AG09309 (cell line): ENCODE measurements at places on chromosomes 16 and 17.
A peak's percentile ranks its signal among the peaks of the same experiment; 100 is the strongest.

- DNase-seq, result no peak
These were observed 22.8 kb downstream of the TMEM204 start for GRCh38 chr16:1556254-1556653.

DNA sequence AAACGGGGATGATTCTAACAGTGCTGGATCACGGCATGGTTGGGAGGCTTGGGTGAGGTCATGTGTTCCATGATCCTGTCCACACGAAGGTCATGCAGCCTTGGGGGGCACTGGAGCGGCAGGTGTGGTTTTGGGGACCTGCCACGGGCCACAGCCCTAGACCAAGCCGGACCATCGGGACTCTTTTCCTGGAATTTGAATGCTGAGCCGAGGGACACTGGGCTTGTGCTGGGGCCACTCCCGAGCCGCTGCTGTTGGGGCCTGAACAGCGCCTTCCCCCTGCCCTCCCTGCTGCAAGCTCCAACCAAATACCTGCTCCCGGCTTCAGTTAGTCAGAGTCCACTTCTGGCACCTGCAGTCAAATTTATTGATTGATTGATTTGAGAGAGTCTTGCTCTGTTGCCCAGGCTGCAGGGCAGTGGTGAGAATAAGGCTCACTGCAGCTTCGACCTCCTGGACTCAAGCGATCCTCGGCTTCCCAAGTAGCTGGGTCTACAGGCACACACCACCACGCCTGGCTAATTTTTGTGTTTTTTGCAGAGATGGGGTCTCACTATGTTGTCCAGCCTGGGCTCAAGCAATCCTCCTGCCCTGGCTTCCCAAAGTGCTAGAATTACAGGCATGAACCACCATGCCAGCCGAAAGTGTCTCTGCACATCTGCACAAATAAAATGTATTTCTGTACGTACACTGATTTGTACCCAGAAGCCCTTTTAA lies 37.2 kb upstream of the SLC38A10 start:
- DNase-seq, result no peak

GRCh38 chr17:78451753-78452152 lies 73.3 kb downstream of the PGS1 start:
- no peak for DNase-seq

DNA sequence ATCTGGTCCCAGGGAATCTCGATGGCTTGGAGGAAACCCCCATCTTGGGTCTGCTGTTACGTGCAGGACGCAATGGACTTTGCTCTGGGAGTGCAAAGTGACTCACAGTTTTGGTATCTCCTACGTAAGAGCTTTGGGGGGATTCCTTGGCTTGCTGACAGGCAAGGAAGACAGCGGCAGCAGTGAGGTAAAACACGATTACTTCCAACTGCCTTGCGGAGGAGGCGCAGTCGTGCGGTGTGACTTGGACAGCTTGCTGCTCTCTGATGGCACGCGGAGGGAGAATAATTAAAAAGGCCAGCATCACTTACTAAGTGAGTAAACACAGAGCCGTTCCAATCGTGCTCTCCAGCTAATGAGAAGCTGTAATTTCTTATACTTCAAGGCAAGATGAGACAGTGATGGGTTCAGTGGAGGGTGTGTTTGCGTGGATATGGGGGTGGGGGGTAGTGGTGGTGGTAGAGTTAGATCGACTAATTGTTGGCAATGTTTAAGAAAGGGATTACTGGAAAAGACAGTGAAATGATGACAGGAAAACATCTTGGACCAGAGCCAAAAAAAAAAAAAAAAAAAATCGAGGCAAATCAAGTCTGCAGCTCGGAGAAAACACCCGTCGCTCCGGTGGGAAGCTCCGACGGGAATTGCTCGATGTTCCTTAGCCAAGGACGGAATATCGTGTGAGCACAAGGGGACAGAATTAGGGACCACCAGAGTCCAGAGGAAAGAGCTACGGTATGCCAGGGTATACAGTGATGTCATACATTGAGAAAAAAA lies 184.8 kb upstream of the ZFHX3 start:
- DNase-seq, result peak; percentile 74

GRCh38 chr16:67758966-67759365 lies 39.9 kb upstream of the GFOD2 start:
- DNase-seq, result no peak

DNA sequence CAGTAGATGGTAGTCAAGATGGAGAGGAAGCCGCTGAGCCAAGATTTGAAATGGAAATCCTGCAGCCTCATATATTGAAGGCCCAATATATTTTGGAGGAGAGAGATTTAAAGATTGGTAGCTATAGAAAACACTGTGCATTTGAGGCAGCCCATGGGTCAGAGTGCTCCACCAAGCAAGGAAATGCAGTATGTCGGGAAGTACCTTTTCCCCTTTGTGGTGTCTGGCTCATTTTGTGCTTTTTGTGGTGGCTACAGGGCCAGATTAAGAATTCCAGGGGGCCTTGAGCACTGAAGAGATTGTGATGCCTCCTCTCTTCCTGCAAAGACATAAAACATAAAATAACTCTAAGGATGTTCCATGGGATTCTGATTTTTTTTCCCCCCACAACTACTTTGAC lies 39.6 kb downstream of the CDRT15 start:
- no peak for DNase-seq

DNA sequence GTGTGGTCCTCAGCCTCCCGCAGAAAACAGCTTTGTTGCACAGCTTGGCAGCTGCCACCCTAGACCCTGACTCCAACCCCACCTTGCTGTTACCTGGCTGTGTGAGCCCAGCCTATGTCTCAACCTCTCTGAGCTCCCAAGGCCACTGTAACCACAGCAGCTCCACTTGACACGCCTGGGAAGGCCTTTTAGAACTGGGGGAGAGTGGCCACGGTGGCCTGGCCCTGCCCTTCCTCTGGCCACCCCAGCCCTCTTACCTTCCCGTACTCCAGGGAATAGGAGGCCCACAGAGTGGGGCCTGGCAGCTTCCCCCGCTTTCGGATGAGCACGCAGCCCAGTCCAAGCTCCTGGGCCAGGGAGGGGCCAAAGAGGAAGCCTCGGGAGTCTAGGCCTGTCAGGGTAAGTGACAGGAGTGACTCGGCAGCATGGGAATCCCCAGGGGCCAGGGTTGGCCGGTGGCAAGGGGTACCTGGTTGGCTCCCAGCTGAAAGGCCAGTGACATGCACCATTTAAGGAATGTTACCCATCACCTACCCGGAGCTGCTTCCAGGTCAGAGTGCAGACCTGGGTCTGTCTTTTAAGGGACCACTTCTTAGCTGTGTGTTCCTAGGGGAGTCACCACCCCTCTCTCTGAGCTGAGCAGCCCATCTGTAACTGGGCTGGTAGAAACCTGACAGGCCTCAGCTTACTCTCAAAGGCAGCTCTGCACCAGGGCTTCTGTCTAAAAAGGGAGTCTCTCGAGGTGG lies 1.4 kb downstream of the APRT start:
- DNase-seq, result no peak

DNA sequence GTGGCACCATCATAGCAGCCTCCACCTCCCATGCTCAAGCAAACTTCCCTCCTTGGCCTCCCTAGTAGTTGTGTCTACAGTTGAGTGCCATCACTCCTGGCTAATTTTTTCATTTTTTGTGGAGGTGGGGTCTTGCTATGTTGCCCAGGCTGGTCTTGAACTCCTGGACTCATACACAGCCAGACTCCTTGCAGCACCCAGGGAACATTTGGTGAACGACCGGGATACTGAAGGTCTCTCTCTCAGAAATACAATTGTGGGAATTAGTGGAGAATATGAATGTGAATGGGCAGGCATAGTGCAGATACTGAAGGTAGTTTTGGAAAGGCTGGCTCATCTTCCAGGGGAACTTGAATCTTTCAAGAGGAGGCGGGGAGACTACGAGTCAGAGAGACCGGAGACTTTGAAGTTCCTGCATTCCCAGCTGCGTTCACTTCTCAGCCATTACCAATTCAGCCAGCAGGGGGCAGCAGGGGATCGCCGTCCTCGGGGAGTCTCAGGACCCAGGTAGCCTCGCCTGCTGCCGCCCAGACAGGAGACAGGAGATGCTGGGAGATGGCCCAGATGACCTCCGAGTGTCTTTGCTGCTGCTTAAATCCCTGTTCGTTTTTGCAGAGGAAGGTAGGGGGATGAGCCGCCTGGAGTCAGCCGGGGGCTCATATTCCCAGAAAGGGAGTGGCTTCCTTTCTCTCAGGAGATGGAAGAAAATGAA lies 68.6 kb downstream of the HAPSTR1 start:
- DNase-seq, result no peak

GRCh38 chr17:7993972-7994589 lies 8.3 kb upstream of the GUCY2D start:
- DNase-seq, result no peak

GRCh38 chr16:2152695-2153506 lies 2.7 kb upstream of the TRAF7 start:
- DNase-seq, result no peak

- DNase-seq, result no peak
These were observed 1.7 kb upstream of the HOXB9 start for GRCh38 chr17:48627623-48628521.

DNA sequence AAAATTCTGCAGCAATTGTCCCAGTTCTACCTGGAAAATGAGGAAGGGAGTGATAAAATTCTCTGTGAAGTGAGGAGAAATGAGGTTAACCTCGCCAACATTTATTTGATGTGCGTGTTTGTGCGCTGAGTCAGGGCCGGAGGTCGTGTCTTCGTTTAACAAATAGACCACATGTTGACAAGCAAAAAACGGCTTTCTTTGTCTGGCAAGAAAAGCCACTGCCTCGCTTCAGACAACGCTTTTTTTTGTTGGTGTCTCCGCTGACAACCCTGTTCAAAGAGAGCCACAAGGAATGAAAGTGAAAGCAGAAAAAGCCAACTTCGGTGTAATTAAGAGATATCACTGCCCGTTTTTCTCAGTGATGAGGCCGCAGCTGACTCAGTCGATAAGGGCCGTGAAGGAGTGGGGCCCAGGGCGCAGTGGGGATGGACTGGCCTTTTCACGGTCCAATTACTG lies 510.6 kb downstream of the CDH13 start:
- DNase-seq, result peak; percentile 47

- no peak for DNase-seq
These were observed 310.9 kb downstream of the HAPSTR1 start for GRCh38 chr16:9402293-9402860.

GRCh38 chr16:85296859-85297660 lies 184.8 kb upstream of the CIBAR2 start:
- DNase-seq, result no peak

DNA sequence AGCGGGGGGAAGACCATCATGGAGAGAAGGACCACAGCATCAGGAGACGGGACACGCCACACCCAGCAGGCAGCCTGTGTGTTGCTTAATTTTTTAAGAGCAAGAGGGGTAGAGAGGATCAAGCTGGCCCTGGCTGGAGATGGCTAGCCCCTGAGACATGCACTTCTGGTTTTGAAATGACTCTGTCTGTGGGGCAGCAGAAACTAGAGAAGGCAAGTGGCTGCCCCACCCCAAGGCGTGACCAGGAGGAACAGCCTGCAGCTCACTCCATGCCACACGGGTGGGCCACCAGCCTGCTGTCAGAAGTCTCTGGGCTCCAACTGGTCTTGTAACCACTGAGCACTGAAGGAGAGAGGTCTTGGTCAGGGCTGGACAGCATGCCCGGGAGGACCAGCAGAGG lies 75.5 kb downstream of the SOCS1 start:
- no peak for DNase-seq

DNA sequence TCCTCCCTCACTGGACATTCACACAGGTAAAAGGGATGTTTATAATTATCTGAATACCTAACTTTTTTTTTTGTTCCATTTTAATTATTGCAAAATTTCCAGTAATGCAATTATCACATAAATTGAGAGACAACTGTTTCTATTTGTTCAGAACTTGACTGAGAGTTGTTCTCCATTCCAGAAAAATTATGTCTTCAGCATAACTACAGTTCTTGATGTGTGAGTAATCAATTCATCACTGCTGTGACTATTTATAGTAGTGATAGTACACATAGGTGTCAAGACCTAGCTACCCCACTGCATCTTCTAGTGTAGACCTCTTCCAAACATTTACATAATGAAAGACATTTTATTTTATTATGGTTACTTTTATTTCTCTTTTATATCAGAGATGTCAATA lies 5.8 kb upstream of the TNRC6A start:
- no peak for DNase-seq

GRCh38 chr17:50272711-50273653 lies 1.3 kb upstream of the TMEM92 start:
- DNase-seq, result no peak

- DNase-seq, result no peak
These were observed 33.8 kb downstream of the ESRP2 start for GRCh38 chr16:68202091-68202519.

- no peak for DNase-seq
These were observed 81.7 kb downstream of the ZDHHC7 start for GRCh38 chr16:84929421-84930297.

GRCh38 chr16:78396673-78397072 lies 297.2 kb downstream of the WWOX start:
- no peak for DNase-seq

DNA sequence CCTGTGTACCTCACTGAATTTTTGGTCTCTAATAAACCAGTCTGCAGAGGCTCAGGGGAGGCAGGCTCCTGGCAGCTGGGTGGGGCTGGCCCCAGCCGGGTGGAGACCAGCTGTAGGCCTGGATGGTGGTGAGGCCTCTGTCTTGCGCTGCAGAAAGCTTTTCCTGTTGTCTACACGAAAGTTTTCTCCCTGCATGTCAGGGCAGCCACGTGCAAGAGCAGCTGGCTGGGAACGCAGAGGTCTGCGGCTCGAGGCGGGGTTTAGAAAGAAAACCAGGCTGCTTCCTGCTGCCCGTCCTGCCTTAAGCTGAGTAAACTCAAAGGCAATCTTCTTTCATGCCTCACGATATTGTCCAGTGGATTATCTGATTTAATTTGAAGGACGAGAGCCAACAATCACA lies 2.4 kb downstream of the SERPINF1 start:
- peak; percentile 76 for DNase-seq

GRCh38 chr17:39139161-39139511 lies 12.3 kb downstream of the PLXDC1 start:
- DNase-seq, result peak; percentile 70

GRCh38 chr16:86101897-86102157 lies 202.9 kb downstream of the IRF8 start:
- no peak for DNase-seq

- peak; percentile 43 for DNase-seq
These were observed at the start of gene STX8 for GRCh38 chr17:9575381-9576101. Gene STX8 (minus strand): TSS chr17:9575820. CDS start chr17:9575808, 12 bp downstream.

DNA sequence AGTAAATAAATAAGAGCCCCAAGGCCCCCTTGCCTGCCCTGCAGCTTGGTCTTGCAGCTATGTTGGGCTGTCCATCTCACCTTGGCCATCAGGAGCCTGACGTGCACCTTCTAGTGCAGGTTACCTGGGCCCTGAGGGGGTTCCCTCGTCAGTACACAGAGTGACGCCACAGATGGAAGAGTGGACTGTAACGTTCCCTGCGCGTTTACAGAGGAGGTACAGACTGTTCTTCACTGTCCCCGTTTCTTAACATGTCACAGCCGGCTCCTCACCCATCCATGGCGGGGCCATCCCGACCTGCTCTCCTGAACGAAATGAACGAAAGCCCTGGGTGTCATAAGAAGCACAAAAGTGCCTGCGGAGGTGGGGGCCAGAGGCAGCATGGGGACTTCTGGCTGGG lies 15.9 kb upstream of the FASN start:
- DNase-seq, result no peak

DNA sequence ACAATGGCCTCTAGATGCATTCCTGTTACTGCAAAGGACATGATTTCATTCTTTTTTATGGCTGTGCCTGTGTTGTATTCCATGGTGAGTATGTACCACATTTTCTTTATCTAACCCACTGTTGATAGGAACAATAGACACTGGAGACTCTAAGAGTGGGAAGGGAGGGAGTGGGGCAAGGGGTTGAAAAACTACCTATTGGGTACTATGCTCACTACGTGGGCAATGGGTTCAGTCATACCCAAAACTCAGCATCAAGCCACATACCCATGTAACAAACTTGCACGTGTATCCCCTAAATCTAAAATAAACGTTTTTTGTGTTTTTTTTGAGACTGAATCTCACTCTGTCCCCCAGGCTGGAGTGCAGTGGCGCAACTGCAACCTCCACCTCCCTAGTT lies 47.1 kb upstream of the SCNN1B start:
- DNase-seq, result no peak
